Bladder microvascular endothelial cell (primary cell): ENCODE measurements at places on chromosomes 1 and 21. TPM values are rescaled to one million over a fixed set of nuclear protein-coding genes. Genes with fewer than 3 reads are reported as not detected.

Gene TRNAU1AP
- 21.2 and 23.7 TPM in 2 replicates for total RNA-seq

Gene CTSS
- total RNA-seq, result 45.8 and 116 TPM in 2 replicates

Gene TNFAIP8L2
- 0.16 TPM in 1 of 2 replicates, not detected in the other for total RNA-seq

Gene SAMSN1
- 0.16 and 0.25 TPM in 2 replicates for total RNA-seq

Gene NR0B2
- total RNA-seq, result not detected in 2 replicates

Gene C1orf87
- not detected in 2 replicates for total RNA-seq

Gene TINAGL1
- 331 and 542 TPM in 2 replicates for total RNA-seq

Gene ATP1B1
- total RNA-seq, result 13.8 and 40.1 TPM in 2 replicates

Gene ITLN2
- total RNA-seq, result not detected in 2 replicates

Gene LRRN2
- total RNA-seq, result 0.19 TPM in 1 of 2 replicates, not detected in the other

Gene YY1AP1
- total RNA-seq, result 34.0 and 63.6 TPM in 2 replicates

Gene STK40
- 9.2 and 50.4 TPM in 2 replicates for total RNA-seq

Gene TP73
- total RNA-seq, result under 0.01 and 0.13 TPM in 2 replicates

Gene CD1C
- total RNA-seq, result not detected in 2 replicates

Gene SLC45A1
- total RNA-seq, result 0.16 and 1.8 TPM in 2 replicates

Gene DMBX1
- not detected in 2 replicates for total RNA-seq

Gene CHIT1
- total RNA-seq, result not detected in 2 replicates

Gene MATN1
- 0.13 and 0.16 TPM in 2 replicates for total RNA-seq

Gene F11R
- total RNA-seq, result 84.2 and 331 TPM in 2 replicates

Gene AIRE
- not detected in 2 replicates for total RNA-seq

Gene WDR47
- 13.3 and 24.1 TPM in 2 replicates for total RNA-seq

Gene LEPROT
- 35.0 and 101 TPM in 2 replicates for total RNA-seq

Gene ACOT11
- total RNA-seq, result 1.0 and 1.1 TPM in 2 replicates

Gene OLFM3
- not detected in 2 replicates for total RNA-seq

Gene PADI1
- under 0.01 TPM in 2 replicates for total RNA-seq
